ENCODE measurements at places on chromosomes 6 and 20. TPM values are rescaled to one million over a fixed set of nuclear protein-coding genes. Genes with fewer than 3 reads are reported as not detected.
A peak's percentile ranks its signal among the peaks of the same experiment; 100 is the strongest.

DNA sequence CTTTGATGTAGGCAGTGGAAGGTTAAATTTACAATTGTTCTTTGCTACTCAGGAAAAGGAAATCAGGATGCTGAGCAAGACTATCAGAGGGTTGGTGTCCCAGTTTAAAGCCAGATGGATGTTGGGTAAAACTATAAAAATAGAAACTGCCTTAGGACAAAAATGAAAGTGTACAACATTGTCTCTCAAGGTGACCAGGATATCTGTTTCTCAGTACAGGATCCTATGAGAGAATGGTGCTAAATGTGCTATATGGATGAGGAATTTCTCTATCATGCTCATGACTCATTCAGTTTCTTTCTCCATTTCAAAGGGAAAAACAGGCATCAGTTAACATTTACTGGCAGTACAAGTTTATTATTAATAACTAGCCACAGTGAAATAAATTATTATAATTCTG lies 534.2 kb upstream of the GJE1 start:
- peak; percentile 21 for DNase-seq

GRCh38 chr6:3592371-3592941 lies 135.6 kb upstream of the SLC22A23 start:
- DNase-seq = no peak

DNA sequence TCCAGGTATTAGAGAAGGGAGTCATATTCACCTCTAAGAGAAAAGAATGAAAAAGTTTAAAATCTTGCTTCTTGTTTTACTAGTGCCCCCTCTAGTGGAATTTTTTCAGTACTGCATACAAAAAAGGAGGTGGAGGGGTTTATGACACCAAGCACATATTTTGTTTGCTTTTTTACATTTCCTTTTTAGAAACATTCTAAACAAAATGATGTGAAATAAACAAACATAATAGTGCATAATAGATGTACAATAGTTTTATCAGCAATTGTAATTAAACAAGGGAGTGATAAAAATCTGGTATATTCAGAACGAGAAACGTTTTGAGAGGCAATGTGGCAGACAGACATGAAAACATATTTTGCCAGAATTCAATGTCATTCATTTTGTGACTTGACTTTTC lies 111.0 kb upstream of the TFAP2D start:
- DNase-seq = peak; percentile 30

GRCh38 chr6:33136310-33136900 lies 55.9 kb downstream of the COL11A2 start:
- DNase-seq = no peak

Gene TRAM2
- total RNA-seq = 7.0 TPM

Gene LATS1
- total RNA-seq = 9.9 TPM

- peak; percentile 10 for DNase-seq
These were observed 1.5 kb downstream of the DEK start for GRCh38 chr6:18262702-18263417.

GRCh38 chr6:4554645-4555044 lies 221.6 kb upstream of the CDYL start:
- DNase-seq = no peak

DNA sequence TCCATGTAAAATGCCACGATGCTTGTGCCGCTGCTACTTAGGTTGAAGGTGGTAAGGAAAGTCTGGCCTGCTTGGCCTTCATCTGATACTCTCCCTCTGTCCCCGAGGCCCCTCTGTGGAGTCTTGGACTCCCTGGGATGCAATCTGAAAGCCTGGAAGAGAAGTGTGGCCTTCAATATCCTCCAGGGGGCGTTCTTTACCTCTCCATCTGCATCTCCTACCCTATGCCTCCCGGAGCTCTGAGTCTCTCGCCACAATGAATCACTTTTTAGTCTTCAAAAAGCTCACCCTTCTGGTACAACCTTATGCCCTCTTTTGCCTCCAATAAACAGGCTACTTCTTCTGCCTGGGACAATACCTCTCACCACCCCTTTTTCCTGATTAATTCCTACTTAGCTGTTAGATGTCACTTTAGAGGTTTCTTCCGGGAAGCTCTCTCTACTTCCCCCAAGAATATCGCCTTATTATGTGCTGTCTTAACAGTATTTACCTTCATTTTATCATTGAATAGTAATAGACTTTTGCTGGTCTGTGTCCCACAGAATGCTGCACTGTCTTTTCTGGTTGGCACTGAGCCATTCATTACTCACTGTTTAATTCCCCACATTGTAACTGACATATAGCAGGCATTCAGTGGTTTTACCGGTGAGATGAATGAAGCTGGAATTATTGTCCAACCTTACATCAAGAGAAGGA lies 13.9 kb upstream of the ATG5 start:
- peak; percentile 73 for DNase-seq

- DNase-seq = no peak
These were observed 123.2 kb downstream of the RFPL4B start for GRCh38 chr6:112470376-112470775.

DNA sequence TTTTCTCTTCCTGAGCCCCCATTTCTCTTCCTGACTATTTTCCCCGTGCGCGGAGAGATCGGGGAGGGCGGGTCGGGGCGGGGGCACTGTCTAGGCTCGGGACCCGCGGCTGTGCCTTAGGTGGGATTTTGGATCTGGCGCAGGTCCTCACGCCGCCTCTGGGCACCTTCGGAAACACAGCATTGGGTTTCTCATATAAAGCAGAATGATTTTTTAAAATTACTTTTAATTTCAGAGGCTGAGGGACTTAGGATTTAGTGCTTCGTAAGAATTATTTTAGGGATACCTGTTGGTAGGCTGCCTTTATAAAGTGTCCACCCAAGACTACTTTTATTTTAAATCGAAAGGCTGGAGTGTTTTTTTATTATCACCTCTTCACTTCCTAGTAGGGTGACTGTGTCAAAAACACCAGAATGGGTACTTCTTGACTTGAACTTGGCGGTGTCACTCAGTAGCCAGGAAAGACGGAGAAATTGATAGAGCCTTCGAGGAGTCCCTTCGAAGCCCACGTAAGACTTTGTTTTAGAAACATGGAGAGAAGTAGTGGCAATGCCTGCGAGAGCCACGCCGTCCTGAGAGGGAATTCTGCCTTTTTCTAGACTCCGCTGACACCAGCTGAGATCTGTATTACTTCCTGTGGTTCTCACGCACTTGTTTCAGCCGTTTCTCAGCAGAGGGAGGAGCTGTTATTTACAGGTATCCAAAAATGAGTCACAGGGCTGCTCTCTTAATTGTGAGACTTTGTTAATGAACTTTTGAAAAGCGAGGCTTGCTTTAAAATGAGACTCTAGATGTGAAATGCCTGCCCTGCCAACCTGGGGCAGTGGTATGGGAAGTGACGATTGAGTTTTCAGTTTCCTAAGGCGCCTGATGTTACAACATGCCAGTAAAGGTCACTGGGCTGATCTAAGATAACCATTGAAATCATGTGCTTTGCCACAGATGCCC lies 667 bp downstream of the STX11 start:
- peak; percentile 58 for DNase-seq

DNA sequence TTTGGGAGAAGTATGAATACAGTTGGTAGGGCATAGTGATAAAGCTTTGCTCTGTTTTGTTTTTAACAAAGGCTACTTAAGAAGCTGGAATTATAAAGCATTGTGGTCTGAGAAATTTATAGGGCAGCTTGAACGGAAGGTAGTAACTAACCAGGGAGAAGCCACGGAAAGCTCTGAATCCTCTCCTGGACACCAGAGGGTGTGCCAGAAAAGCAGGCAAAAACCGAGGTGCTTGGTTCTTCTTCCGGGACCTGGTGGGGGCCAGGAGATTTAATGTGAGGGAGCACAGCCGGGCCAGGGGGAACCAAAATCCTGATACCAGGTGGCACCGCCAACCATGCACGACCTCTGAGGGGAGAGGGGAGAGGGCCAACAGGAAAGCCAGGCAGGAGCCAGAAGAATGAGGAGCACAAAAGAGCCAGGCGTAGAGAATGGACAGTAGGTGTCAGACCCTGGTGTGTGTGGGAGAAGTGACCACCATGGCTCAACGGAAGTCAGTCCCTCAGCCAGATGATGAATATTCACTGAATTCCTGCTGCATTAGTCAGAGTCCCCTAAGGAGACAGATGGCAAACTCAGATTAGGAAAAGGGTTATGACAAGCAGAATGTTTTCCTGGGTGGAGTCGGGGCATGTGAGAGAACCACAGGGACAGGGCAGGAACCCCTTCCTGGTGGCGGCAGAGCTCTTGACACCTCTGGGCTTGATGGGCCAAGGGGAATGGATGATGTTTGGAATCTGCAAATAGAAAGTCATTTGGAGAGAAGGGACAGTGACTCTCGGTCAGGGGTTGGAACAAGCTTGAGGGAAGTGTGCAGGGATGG lies 262.3 kb downstream of the ZNF217 start:
- no peak for DNase-seq

DNA sequence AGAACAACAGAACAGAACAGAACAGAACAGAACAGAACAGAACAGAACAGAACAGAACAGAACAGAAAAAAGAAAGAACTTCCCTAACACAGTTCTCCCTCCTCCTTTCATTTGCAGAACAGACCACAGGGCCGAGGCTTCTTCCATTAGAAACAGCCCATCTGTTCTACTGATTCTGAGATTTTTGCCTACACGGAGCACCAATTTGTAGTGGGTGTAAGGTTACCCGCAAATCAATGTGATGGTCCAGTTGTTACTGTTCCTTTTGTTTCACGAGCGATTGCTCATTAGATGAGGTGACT lies 734 bp upstream of the OGFRL1 start:
- no peak for DNase-seq

DNA sequence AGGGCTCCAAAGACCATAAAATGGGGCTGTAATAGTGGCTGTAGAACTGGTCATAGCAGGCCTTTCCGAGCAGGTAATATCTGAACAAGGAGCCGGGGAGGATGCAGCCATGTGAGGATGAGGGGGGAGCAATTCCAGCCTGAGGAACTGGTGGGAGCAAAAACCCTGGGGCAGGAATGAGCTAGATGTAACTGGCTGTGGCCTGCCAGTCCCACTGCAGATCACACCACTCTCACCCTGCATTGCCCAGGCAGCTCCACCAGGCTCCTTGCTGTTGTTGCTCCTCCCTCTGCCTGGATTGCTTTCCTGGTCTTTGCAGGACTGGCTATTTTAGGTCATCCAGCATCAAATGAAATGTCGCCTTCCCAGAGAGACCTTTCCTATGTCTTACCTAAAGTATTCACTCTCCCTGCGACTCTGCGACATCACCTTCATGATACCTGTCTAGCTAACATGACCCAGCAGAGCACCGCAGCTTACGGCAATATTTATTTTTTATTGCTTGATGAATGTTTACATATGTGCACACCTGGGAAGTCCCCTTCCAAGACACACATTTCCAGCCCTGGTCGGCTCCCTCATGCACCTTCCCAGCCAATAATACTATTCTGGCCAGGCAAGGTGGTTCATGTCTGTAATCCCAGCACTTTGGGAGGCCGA lies 2.4 kb upstream of the ZFP64 start:
- DNase-seq = no peak

Measured in cardiac muscle cell (in vitro differentiated cells and primary cell).